ENCODE measurements at places on chromosomes 5 and 9.

- no peak for DNase-seq
Observed at GRCh38 chr5:58836351-58836750, 253.5 kb downstream of the RAB3C start.

- DNase-seq: no peak
Observed at GRCh38 chr5:128681096-128681495, 143.1 kb upstream of the FBN2 start.

DNA sequence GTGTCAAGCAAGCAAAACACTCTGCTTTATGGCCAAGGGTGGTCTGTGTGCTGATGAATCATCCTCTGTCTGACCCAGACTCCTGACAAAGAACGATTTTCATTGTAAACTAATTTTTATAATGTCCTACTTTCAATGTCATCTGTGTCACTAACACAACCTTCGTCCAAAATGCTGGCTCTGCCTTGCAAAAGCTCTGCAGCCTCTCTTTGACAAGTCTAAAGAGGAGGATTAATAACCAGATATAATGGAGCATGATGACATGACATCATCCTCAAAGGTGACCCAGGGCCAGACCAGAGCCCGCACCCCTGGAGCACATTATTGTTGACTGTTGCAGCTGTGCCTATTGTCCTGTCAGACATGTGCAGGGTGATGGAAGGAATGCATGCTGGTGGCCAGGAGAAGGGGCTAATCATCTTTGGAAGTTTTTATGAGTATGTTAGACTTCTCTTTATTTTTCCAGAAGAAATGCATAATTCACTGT lies 589.4 kb downstream of the NR2F1-AS1 start:
- DNase-seq: peak; percentile 43

DNA sequence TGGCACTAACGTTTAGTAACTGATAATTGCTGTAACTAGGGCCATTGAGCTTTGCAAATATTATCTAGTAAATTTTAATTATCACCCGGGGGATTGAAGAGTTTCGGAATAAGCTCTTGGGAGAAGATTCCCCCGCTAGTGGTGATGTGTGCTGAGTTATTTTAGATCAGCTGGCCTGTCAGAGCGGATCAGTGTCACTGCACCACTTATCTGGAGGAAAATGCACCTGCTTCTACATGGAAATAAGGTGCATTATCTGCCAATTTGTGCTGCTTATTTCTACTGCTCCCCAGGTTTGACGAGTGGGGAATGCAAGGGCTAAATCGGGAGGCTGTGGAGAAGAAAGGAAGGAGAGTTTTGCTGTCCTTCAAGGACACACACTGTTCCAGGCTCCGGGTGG lies 518.6 kb downstream of the TLE4 start:
- no peak for DNase-seq

DNA sequence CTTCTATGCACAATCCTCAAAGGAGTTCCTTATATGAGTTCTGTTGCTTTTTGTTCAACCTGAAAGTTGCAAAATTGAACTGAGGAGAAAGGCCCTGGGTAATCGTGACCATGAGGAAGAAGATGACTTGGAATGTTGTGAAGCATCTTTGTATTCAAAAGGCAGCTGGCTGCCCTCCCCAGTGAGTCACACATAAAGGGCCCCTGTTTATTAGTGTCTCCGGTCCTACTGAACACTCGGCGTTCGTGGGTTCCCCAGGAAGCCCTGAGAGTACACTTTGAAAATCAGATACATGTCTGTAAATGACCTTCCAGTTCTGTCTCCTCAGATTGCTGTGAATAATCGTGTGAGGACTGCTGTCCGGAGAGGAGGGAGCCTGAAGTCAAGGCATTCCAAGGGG lies 73.6 kb downstream of the C9orf153 start:
- peak; percentile 1 for DNase-seq

DNA sequence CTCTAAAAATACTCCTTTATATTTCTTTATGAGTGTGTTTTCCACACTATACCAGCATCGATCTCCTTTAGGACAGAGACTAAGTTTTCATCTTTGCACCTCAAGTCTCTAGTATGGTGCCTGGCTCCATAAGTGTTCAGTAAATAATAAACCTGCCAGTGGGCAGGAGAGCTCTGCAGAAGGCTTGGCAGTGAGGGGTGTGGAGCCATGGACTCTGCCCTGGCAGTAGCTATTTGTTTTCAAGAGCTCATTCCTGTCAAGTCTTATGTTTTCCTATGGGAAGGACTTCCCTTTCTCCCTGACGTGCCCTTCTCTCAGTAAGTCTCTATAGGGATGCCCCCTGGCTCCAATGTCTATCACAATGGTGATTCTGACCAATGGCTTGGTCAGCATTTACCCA lies 252.2 kb downstream of the PIK3R1 start:
- DNase-seq: no peak

- no peak for DNase-seq
Observed at GRCh38 chr9:113222482-113222841, 1.1 kb downstream of the SLC31A1 start.

DNA sequence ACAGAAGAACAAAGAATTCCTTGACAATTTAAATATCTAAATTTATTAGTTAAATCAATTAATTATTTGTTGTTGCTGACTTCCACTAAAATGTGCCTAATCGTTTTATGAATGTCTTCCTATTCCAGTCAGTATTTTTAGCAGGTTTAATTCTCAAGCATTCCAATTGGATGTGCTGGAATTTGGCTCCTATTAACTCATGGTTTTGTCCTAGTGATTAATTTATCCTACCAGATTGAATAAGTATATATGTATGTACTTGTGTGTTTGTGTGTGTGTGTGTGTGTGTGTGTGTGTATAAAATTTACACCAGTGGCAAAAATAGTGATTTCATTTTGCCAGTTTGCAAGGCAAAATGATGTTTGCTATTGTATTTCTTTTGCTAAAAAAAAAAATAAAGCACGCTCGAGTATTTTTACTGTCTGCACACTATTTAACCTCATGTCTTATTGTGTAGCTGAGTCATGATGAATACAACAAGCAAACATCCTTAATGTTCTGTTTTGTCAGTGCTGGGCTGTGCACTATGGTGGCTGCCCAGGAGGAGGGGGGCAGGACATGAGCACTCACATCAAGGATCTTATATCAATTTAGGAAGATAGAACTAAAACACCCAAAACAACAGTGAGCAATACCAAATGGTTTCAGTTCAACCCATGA lies 375.5 kb downstream of the PDE4D start:
- DNase-seq: peak; percentile 60

DNA sequence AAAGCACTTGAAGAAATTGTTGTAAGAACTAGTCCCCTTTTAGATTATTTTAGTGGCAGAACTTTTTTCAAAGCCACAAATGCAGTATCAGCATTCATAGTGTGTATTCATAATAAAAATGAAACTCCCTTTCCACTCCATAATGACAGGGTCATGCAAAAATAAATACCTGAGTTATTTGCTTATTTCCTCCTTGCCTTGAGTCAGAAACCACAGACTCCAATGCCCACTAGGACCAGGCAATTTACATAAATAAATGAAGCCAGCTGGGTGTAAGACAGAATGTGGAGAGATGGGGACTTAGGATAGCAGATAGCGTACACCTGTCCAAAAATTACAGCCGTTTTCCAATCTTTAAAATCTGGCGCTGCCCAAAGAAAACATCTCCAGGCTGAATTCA lies 417.8 kb downstream of the TMEM161B start:
- DNase-seq: no peak

DNA sequence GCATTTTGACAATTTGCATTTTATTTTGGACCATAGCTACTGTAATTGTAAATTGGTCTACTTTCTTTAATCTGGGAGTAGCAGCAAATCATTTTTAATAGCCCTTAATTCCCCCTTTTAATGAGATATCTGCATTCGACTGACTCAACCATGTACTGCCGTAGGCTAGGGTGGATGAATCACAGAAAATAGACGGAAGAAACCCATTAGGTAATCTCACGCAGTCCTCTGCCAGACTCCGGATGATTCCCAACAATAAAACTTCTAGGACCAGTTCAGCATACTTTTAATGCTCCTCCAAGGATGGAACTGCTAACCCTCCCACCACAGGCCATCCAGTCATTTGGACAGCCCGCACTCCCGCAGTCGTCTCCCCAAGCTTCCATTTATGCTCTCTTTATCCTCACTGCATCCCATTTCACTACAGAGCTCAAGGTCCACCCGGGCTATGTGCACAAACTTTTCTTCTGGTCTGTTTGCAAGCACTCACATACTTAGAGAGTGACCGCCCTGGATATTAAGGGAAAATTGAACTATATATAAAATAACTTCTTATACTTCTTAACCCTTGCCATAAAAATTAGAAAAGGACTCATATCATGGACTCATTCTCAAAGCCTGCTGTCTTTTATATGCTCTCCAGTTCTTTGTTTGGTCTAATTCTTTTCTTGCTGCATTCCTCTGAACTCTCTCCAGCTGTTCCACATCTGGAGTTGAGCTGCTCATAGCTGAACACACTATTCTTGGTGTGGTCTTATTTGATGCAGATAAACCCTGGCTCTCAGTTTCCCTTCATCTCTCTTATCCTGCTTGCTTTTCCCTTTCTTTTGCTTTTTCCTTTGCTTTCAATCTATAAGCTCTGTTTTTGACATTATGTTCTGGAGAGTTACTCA lies 326.6 kb downstream of the ARL15 start:
- no peak for DNase-seq

DNA sequence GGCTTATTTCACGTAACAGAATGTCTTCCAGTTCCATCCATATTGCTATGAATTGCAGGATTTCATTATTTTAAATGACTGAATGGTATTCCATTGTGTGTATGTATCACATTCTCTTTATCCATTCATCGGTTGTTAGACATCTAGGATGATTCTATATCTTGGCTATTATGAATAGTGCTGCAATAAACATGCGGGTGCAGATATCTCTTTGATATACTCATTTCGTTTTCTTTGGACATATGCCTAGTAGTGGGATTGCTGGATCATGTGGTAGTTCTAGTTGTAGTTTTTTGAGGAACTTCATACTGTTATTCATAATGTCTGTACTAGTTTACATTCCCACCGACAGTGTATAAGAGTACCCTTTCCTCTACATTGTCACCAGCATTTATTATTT lies 460.5 kb downstream of the MAN2A1 start:
- peak; percentile 6 for DNase-seq

DNA sequence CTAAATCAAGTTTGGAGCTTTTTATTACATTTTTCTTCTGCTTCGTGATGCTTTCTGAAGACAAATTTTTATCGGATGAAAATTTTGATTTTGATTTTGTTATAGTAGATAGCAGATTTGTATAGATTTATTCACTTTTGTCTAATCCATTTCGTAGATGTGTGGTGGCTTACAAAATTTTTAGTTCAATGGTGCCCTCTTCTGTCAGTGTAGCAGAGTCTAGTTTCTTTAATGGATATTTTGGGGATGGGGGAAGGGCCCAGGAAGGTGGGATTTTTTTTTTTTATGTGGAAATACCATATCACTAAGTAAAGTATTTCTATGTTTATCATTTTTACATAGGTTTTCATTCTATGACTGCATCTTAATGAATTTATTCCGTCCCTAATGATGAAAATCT lies 259.9 kb upstream of the TARS1 start:
- DNase-seq: no peak

- DNase-seq: no peak
Observed at GRCh38 chr5:140882591-140882899, 621 bp downstream of the PCDHA13 start.

DNA sequence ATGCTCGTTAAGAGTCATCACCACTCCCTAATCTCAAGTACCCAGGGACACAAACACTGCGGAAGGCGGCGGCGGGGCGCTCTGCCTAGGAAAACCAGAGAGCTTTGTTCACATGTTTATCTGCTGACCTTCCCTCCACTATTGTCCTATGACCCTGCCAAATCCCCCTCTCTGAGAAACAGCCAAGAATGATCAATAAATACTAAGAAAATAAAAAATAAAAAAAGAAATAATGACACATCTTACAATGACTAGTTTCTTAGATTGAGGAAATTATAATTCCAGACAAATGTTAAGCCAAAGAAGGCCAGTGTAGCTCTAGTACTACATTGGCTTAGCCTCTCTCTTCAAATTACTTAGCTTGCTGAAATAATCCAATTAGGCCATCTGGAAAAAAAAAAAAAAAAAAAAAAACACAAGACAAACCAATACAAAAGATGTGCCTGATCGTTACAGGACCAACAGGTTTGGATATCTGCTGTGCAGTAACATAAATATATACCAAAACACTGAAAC lies 58.0 kb downstream of the ANXA2R start:
- DNase-seq: peak; percentile 57

- no peak for DNase-seq
Observed at GRCh38 chr9:16915126-16915831, 44.8 kb upstream of the BNC2 start.

DNA sequence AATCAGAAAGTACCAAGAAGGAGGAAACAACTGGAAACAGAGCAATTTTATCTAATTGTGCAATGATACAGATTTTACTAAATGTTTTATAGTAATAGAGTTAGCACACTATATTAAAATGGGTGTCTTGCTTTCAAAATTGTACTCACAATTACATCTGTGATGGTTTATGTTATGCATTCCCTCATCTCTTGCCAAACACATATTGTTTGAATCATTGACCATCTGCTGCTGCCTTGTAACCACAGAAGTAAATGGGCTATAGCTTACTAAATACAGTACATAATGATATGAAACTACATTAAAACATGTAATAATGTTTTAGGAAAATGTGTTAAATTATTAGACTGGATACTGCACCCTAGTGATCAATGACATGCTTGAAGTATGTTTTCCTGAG lies 158.1 kb downstream of the SLC25A46 start:
- no peak for DNase-seq
